ENCODE measurements at places on chromosomes 12 and 14.

- no peak for DNase-seq
These were observed 6.8 kb upstream of the DYNC1H1 start for GRCh38 chr14:101957406-101958234.

DNA sequence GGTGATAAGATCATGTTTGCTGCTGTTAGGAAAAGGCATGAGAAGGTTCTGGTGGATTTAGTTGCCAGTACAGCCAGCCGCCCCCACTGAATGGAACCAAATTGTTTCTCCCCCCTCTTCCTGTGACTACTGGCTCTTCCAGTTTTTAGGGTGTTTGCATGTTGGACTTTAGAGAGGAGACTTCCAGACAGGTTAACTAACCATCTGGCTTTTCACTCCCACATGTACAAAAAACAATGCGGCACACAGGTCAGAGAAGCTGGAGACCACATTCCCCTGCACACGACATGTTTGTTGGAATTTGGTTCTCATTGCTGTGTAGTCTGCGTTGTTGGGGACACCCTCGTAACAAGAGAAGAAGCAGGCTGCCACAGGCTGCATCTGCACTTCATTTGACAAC is 103.9 kb upstream of the TMEM132C start:
- DNase-seq: no peak

DNA sequence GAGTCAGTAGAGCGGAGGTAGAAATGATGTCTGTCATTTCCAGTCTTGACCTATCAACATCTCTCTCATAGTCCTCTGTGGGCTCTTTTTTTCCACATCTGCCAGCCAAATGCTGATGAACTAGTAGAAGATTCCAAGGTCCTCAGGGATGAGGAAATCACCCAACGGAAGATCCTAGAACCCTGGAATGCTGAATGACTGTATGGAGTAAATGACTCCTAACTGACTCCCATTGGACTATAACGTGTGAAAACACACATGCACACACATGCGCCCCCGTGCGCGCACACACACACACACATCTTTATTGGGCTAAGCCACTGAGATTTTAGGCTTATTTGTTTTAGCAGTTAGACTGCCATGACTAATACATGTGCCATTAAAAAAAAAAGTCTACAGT is 159.2 kb downstream of the MYRFL start:
- no peak for DNase-seq

- no peak for DNase-seq
These were observed 35.0 kb downstream of the SLC17A8 start for GRCh38 chr12:100391856-100392255.

DNA sequence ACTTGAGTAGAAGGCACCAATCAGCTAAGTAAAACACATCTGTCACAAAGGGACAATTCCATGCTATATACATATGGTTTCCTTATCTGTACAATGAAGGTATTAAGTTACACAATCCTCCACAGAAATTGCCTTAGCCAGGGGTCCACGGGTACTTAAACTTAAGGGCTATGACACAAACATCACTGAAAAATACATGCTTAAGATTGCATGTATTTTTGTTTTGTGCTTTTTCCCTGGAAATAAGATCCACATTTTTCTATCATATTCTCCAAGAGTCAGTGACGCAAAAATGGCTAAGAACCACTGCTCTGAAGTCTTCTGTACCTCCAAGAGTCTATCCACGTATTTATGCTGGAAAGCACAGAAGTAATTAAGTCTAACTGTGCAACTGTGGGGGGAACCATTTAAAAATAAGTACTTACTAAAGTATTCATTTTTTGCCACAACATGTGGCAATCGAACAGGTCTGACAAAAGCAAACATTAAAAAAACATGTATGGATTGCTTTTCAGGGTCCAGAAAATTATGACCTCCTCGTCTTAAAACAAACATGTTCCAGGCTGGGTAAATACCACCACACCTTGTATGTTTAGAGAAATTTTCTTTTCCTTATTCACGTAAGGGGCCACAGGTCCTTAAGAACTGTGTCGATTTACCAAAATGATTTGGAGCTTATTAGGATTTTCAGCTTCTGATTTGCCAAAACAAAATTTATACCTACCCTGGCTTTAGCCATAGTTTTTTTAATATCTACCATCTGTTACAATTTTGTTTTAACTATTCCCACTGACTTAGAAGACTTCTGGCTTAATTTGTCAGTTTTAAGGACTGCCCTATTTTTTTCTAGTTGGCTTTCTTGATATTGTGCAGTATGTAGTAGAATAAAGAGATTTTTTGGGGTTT is 2.8 kb downstream of the SLC38A2 start:
- no peak for DNase-seq

DNA sequence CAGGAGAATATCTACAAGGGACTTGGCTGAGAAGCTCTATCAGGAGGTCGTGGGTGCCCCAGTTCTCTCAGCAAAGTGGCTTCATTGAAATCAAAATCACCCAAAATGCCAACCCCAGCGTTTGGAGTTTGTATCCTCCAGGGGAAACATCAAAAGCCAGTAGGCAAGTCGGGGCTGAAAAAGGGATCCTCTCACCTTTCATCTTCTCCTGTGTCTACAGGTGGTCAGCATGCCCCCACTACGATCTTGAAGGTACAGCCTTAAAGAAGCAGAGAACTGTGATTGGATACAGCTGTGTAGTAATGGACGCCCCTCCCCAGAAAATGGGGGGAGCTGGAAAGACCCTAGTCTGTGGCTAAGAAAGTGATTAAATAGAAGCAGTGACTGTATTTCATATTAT is 22.2 kb downstream of the HRK start:
- DNase-seq: no peak

DNA sequence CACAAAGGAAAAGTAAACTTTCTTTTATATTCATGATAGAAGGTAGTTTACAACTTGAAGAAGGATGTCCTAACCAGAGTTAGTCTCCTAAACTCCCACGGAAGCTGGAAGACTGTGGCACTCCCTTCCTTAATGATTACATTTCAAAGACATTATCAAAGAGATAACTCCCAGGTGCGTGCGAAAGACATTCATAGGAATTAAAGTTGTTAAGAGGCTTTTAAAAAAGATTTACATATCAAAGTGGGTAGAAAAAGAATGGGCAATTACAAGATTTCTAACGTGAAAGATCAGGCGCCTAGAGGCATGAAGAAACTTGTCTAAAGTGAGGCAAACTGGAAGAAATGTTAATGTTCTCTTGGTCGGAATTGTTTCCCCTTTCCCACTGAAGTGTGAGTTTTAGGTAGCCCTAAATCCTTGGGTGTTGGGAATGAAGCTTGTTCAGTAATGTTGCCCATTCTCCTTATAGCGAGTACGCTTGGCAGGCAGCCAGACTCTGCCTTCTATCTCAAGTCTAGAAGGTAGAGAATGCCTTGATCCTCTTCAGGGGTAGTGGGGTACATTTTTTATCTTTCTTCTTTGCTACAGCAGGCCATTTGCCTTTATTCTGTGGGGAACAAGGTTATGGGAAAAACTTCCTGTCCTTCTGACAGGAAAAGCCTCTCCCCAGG is 642.0 kb downstream of the SLC6A15 start:
- no peak for DNase-seq

- no peak for DNase-seq
These were observed 37.0 kb upstream of the PPM1H start for GRCh38 chr12:62971769-62972525.

DNA sequence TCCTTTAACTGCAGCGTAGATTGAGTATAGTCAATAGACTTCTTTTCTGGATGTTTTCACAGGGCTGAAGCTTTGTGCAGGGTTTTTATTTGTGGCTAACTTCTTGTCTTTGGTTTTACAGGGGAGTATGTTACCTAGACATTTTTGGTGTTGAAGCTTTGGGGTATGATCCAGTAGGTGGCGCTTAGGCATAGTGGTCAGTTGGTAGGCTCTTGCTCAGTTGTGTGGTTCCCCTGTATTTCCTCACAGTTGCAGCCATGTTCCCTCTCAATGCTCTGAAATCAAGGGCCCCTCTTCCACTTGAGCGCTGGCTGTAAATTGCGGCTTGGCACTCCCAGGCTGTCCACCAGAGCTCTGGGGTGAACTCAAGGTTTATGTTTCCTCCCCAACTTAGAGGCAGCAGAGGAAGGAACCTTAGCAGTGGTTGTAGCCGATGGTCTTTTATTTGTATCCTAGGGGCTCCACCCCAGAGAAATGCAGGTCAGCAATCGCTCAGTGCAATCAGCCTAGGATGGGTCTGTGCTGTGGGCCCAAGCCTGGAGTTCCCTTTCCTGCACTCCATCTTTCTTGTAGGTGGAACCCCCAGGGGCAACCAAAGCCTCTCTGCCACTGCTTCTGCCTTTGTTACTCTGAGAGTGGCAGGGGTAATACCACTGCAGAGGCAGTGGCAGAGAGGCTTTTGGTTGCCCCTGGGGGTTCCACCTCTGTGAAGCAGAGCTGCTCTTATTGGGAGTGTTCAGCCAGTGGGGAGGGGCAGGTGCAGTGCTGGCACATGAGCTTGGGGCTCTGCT is 55.1 kb downstream of the CMAS start:
- peak; percentile 42 for DNase-seq

GRCh38 chr12:64611341-64612284 is 1.3 kb downstream of the RASSF3 start:
- no peak for DNase-seq

DNA sequence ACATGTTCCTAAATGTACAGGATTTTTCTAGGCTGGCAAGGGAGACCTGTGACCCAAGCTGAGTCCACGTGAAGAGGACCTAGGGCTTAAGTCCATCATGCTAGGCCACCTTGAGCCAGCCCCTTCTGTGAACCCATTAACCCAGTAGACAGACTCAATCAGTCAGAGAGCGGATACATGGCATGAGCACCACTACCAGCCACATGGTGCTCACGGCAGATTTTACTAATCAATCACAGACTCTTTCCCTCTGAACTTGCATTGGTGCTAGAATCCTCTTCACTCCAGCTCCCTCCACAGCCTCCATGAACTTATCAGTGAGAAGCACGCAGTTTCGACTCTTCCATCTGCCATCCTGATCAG is 9.0 kb downstream of the PHETA1 start:
- no peak for DNase-seq

DNA sequence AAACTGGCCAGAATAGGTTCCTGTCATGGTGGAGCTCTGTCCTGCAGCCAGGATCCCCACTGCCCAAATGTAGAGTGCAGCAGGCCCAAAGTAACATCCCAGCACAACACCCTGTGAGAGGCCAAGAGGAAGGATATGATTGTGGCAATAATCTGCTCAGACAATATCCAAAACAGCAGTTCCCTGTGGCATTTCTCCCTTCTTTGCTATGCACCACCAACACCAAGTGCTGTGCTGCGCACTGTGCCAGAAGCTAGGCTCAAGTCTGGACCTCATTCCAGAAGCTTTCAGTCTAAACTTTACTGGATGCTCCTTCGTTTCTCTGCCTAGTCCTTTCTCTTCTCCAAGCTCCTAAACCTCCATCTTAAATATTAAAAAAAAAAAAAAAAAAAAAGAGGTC is 33.4 kb downstream of the SLC11A2 start:
- DNase-seq: no peak

DNA sequence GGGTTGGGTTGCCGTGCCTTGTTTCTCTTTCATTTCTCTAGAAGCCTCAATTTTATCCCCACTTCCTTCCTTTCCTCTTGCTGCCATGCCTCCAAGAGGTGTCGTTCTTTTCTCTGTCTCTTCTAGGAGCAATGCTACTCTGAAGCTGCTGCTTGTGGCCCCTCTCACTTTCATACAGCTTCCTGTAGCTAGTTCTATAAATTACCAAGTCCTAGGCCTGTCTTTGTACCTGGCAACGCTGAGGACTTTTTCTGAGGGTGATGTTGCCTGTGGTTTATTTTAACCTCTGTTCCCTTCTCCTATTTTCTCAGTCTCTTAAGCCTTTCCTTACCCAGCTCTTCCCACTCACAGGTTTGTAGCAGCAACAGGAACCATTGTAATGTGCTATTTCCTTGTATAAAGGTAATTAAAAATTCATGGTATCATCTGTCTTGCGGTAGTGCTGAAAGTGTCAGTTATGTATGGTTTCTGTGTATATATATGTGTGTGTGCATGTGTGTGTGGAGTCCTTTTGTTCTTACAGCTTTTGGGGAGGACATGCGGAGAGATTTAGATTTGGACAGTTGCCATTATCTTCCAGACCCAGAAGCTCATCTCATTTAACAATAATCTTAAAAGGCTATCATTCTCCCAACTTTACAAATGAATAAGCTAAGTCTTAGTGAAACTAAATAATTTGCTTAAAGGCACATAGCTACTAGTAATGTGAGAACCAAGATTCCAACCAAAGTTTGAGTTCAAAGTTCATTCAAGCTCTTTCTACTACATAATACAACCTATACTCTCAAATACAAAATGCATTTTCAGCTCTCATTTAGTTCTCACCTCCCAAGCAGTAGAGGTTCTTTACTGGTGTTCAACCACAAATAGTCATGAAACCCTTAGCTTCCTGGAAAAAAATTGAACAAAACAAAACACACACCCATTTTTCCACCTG is 43.8 kb downstream of the DDHD1 start:
- peak; percentile 58 for DNase-seq

- no peak for DNase-seq
These were observed 97.5 kb upstream of the FKBP4 start for GRCh38 chr12:2697057-2697800.

DNA sequence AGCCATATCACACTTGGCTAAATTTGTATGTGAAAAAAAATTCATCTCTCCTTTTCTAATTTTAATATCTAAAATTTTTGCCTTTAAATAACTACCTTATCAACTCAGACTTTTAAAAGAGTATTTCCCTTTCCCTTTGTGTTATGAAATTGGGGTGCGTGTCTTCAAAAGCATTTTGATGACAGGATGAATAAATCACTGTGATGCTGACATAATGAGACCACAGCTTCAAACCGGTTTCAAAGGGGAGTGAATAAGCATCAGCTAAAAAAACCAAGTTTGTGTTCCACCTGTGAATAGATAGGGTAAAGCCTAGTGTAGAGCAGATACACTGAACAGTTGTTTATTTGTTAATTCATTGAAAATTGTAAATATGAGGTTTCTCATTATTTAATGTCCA is 85.0 kb downstream of the LGR5 start:
- no peak for DNase-seq

Measured in stimulated activated CD4-positive, alpha-beta T cell treated with anti-CD3 and anti-CD28 coated beads, Interleukin-12 subunit alpha, Interleukin-12 subunit beta, amount 100 ng/mL, for 48 hours (primary cell).